ENCODE measurements at places on chromosomes 6 and 20.

DNA sequence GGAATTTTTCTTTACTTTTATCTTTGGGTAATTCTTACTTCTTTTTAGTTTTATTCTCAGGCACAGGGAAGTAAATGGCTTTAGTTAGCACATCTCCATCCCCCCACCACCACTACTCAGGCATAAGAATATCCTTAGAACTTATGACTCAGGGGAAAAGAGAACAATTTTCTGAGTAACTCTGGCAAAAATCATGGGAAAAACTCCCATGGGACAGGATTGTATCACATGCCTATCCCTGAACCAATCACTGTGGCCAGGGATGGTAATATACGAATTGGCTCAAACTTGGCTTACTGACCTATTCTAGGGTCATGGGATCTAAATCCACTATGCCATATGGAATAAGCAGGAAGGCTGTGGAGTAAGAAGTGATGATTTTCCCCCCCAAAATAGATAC lies 339.1 kb downstream of the BTBD3 start:
- DNase-seq: no peak

DNA sequence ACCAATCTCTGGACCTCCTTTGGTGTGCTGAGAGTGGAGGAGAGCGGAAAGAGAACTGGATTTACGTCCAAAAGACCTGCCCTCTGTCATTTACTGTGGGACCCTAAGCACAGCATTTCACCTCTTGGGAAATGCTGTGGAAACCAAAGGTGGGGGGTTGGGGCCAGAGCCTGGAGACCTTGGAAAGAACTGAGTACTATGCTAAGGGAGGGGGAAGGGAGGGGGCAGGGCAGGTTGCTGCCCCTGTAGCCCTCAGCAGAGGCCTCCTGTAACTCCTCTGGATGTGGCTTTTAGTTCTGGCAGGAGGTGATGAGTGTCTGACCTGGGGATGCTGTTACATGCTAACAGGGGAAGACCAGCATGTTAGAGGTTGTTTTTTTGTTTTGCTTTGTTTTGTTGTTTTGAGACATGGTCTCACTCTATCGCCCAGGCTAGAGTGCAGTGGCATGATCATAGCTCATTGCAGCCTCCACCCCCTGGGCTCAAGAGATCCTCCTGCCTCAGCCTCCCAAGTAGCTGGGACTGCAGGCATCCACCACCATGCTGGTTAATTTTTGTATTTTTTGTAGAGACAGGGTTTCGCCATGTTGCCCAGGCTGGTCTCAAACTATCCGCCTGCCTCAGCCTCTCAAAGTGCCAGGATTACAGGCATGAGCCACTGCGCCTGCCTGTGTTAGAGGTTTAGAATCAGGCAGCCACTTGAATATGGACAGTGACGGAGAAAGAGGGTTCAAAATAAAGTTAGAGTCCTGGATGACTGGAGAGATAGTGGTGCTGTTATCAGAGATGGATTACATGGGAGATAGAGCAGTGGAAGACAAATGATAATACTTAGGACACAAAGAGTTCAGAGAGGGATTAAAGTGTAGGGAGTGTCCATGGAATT lies 18.4 kb upstream of the PARD6B start:
- no peak for DNase-seq

- no peak for DNase-seq
These were observed at the start of gene MAFB for GRCh38 chr20:40689100-40689942. Gene MAFB, minus strand, starts transcription at chr20:40689236. Its CDS starts 386 bp downstream, at chr20:40688850.

DNA sequence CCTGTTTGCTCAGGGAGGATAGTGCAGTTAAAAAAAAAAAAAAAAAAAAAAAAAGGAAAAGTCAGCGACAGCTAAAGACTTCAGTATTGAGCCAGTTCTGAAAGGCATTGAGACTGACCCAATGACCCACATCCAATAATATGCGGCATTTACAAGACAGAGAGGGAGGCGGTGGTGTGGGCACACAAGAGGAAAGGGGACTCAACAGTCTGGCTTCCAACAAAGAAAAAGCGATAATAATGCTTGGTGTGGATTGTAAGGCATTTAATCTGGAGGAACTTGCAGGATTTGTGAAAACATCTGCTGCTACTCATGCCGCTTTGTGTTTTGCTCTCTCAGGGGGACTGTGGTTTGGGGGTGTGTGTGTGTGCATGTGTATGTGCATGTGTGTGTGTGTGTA lies 784.3 kb upstream of the CHD6 start:
- DNase-seq: no peak

DNA sequence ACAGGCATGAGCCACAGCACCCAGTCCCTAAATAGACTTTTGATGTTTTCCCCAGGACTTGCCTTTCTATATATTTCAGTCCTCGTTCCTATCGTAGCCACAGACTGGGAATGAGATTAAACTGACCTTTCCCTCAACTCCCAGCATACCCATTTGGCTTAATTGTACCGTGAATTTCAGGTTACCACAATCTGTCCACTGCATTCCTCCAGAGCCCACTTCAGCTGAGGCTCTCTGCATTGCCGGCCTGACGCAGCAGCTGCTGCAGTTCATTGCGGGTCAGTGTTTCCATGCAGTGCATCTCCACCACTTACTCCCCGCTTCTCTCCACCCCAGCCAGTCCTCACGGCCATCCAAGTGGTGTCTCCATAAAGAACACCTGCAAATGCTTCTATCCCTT lies 103.1 kb upstream of the RIN2 start:
- no peak for DNase-seq

DNA sequence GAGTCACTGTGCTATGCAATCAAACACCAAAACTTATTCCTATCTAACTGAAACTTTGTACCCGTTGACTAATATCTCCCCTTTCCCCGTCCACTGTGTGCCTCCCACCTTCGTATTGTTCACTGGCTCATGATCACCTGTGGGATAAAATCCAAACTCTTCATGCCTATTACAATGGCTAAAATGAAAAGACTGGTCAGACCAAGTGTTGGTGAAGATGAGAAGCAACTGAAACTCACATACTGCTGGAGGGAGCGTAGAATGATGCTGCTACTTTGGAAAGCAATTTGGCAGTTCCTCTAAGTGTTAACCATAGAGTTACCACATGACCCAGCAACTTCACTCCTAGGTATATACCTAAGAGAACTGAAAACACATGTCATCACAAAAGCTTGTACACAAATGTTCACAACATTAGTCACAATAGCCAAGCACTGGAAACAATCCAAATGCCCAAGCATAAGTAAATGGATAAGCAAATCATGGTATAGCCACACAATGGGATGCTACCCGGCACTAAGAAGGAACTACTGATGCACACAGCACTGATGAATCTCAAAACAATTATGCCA lies 13.1 kb downstream of the RPS10 start:
- no peak for DNase-seq

- DNase-seq: no peak
These were observed 887 bp upstream of the NSFL1C start for GRCh38 chr20:1467355-1468116.

All from effector memory CD4-positive, alpha-beta T cell (primary cell).